ENCODE measurements at places on chromosomes 5 and 9.

DNA sequence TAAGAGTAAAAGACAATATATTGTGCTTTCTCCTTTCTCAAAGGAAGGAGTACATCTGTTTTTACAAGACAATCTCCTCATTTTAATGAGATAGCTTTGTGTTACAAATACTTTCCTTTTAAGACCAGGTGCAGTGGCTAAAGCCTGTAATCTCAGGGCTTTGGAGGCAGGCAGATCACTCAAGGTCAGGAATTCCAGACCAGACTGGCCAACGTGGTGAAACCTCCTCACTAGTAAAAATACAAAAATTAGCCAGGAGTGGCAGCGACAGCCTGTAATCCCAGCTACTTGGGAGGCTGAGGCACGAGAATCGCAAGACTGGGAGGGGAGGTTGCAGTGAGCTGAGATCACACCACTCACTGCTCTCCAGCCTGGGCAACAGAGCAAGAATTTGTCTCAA lies 11.8 kb downstream of the TMEM161B start:
- DNase-seq = no peak

- DNase-seq = no peak
Measured at GRCh38 chr9:136014924-136015633, 53.9 kb upstream of the UBAC1 start.

GRCh38 chr9:99427260-99427659 lies 205.2 kb downstream of the SEC61B start:
- DNase-seq = no peak

GRCh38 chr9:106829666-106830408 lies 33.1 kb upstream of the ZNF462 start:
- no peak for DNase-seq

DNA sequence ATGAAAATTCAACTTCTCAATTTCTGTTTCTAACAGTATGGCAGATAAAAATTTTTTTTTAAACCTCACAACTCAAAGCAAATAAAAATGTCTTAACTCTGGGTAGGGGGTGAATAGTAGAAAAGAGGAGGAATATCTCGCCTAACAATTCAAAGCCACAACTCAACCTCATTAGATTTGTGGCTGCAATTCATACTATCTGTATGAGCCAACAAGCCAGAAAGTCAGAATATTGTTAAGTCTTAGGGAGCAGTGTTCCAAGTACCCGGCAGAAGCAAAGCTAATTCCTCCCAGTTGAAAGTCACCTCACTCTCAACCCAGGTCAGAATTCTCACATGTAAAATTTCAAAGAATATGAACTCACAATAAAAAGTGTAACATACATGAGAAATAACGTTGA lies 15.0 kb downstream of the PJA2 start:
- no peak for DNase-seq

DNA sequence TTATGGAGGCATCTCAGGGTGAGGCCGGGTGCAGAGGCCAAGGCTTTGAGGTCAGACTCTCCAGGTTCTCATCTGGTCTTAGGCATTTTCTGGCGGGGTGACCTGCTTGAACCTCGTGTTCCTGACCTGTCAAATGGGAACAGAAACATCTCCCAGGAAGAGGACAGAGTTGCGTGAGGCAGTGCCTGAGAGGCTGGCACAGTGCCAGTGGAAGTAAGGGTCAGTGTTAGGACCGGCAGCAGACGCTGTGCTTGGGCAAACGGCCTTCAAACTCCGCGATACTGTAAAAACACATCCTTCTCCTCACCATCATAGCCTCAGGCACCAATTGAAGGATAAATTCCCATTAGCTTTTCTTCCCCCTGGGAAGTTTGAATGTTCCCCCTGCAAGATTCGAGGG lies 55.6 kb upstream of the FCN2 start:
- no peak for DNase-seq

- no peak for DNase-seq
Measured at GRCh38 chr5:56039985-56040384, 45.2 kb upstream of the IL6ST start.

DNA sequence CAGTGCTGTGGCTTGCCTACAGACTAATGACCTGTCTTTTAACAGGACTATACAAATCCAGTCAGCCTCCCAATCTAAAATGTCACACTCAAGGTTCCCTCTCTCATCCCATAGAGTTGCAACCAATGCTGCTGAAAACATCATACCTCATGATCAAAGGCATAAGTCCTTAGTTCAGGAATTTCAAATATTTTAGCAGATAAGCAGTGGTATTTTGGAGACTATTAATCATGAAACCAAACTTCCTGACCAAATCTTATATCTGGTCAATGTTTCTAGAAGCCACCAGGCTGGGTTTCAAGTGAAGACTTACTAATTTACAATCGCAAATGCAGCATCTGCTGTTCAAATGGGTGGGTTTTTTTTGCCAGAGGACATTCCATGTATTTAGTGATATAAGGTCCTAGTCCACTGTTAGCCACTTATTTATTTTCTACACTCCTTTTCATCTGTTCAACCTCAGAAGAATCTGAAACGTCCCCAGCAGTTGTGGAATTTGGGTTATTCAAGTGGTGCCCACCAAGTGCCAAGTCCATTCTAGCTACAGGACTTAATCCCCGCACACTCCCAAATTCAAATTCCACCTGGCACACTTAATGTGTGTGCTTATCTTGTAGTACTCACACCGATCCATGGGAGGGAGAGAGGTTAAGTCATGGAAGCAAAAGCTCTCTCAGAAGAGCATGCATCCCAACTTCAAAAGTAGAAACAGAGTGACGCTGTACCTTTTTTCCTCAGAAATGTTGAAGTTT lies 5.8 kb downstream of the TAS2R1 start:
- no peak for DNase-seq

GRCh38 chr5:14489643-14490042 lies 91.9 kb upstream of the OTULINL start:
- DNase-seq = no peak

DNA sequence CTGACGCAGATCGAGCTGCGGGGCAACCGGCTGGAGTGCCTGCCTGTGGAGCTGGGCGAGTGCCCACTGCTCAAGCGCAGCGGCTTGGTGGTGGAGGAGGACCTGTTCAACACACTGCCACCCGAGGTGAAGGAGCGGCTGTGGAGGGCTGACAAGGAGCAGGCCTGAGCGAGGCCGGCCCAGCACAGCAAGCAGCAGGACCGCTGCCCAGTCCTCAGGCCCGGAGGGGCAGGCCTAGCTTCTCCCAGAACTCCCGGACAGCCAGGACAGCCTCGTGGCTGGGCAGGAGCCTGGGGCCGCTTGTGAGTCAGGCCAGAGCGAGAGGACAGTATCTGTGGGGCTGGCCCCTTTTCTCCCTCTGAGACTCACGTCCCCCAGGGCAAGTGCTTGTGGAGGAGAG lies 4.6 kb upstream of the PHYHD1 start:
- no peak for DNase-seq

- DNase-seq = peak; percentile 28
Measured at GRCh38 chr9:95131023-95131943, 186.2 kb downstream of the FANCC start.

DNA sequence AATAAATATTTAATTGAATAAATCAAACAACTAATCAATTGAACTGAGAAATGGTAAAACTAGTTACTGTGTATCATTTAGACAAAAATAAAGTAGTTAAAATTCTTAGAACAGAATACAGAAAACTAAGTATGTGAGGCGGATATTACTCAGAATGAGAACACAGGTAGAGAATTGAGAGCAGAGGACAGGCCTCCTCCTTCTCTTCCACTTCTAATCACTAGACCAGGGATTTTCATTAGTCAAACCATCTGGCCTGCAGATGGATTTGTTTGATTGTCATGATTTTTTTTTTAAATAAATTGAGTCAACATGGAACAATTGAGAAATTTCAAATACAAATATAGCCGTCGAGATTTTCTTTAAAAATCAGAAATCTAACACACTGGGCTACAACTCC lies 198.6 kb upstream of the HMHB1 start:
- no peak for DNase-seq

DNA sequence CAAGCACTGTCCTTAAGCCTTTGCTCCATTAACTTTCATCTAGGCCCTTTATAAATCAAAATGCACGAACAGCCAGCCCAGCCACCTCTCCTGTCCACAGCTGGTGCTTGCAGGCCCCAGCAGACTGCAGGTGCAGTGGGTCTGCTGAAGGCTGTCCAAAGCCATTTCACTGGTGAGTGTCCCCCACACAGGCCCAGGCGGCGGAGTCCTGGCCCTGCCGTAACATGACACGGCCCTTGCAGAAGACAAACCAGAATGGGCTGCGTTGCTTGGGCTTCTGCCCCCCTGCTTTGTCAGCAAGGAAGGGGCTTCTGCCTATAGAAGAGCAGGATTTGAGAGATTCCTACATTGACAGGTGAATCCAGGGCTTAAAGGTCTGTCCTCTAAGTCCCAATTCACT lies 188.6 kb downstream of the NR3C1 start:
- DNase-seq = no peak

GRCh38 chr9:36036780-36037548 lies at the start of gene RECK:
Gene RECK, plus strand, starts transcription at chr9:36036913. Its CDS starts 86 bp downstream, at chr9:36036999.
- DNase-seq = peak; percentile 92

DNA sequence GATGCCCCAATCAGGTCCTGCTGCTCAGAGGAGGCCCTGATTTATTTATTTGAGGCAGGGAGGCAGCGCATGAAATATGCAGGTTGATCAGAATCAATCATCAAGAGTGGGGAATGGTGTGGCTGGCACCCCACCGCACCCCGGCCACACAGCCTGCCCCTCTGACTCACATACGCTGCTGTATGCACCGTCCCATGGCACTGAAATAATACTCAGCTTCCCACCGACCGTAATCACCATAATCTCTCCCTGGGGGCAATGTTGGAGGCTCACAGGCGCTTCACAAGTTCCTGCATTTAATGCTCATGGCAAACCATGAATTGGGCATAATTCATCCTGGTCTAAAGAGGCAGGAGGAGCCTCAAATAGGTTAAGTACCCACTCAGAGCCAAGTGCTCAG lies 141.2 kb upstream of the TBC1D2 start:
- DNase-seq = no peak

Data from stimulated activated CD4-positive, alpha-beta T cell treated with anti-CD3 and anti-CD28 coated beads, Interleukin-12 subunit alpha, Interleukin-12 subunit beta, amount 100 ng/mL, for 4 hours (primary cell).